ENCODE measurements at places on chromosomes 5 and 9.

GRCh38 chr5:45691656-45692055, 4.5 kb downstream of the HCN1 start:
- DNase-seq = no peak

DNA sequence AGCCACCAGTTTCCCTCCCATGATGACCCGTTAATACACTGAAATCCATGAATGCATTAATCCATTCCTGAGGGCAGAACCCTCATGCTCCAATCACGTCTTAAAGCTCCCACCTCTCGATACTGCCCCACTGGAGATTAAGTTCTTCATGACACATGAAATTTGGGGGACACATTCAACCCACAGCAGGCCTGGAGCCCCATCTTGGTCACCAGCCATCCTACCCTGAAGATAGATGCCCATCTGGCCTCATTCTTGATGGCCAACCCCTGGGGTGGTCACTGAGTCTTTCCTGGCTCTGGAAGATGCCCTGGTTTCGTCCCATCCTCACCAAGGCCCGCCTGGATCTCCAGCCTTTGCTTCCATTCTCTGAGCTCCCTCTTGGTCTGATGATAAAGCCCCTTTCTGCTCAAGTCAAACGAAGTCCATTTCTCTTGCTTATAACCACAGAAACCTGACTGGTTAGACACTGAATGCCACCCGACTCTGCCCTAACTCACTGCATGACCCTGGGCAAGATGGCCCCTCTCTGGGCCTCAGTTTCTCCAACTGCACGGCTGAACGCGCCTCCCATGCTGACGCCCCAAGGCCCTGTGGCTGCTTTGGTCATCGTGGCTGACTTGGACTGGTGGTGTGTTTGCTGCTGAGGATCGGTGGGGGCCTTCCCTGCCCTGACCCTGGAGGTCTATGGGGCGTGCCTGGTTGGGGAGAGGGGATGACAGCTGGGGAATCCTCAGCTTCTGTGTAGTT, 138.4 kb upstream of the IER5L start:
- no peak for DNase-seq

DNA sequence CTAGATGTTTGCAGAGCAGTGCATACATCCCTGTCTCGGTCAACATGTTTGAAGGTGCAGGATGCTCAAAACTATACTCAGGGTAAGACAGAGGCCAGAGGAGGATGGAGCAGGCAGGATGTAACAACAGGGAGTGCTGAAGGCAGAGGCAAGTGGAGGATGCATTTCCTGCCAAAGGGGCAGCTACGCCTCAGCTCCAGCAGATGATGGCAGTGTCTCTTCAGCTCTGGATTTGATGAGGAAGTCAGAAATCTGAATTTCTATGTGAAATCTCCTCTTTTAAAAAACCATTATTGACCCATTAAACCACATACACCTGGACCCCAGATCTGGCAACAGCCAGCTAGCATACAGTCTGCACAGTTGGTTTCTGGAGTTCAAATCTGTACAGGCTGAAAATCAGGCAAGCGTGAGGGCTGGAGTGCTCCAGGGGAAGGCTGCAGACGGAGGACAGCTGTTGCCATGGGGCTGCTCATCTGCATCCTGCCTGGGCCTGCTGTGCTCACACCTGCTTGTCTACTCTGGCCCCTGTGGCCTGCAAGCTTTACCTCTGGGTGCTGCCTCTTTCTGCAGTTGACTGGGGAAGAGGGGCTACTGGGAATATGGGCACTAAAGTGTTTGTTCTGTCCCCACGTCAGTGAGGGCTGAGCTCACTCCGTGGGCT, 152.9 kb upstream of the SLC28A3 start:
- no peak for DNase-seq

DNA sequence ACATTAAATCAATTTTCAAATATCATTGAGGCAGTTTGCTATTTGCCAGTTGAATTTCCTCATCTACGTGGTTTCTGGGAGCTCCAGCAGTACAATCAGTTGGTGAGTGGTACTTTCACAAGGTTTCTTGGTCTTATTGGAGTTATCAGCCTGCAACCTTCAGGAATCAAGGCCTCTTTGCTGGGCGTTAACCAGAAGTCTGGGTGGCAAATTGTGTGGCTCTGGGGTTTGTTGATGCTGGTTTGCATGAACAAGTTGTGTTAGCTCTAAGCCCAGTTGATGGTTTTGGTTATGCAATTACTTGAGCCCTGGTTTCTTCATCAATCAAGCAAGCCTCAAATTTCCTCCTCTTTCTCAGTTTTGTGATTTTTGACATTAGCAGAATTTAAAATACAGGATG, 152.9 kb upstream of the ANKRD55 start:
- DNase-seq = no peak

DNA sequence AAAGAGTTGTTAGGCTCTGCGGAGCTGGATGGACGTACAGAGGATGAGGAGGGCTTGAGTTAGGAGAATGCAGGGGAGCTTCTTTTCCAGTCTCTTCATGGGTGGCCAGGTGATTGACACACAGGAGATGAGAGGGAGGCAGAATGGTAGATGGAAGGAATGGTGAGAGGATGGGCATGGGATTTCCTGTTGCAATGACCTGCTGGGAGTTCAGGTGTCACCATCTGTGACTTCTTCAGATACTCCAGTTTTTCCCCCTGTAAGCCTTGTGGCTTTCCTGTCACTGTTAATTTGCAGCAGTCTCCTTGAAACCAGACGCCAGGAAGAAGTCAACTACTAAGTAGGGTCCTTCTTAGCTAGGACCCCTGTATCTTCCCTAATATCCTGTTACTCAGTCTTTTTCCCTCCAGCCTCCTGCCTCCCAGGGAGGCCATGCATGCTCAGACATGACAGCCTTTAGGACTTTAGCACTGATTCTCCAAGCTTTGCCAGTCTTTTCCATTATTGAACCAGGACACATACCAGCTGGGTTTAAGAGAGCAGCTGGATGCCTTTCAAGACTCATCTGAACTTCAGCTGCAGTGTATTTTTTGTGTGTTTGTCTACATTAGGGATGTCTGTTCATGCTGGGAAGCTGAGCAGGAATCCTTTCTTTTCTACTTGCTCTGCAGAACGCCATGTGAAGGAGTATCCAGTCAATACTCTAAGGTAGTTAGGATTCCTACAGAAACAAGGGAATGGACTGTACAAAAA, 67.2 kb upstream of the CD180 start:
- DNase-seq = no peak

- no peak for DNase-seq
Observed at GRCh38 chr9:131737426-131737825, 2.5 kb downstream of the RAPGEF1 start.

DNA sequence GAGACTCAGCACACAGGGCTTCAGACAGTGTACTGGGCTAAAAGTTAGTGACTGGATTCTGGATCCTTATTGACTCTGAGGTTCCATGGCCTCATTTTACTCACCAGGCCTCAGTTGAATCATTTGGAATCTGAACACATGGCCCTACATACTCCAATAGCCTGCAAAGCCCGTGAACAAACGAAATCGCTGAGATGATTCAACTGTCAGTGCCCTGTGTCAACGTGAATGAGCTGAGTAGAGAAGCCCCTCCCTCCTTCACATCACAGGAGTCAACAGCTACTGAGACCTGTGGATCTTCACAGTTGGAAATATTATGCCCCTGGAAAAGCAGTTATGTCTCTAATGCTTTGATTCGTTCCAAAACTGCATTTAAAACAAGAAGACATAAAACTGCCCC, 429.3 kb downstream of the GADD45G start:
- DNase-seq = no peak

- DNase-seq = no peak
Observed at GRCh38 chr5:64569858-64570257, 64.0 kb downstream of the RGS7BP start.

DNA sequence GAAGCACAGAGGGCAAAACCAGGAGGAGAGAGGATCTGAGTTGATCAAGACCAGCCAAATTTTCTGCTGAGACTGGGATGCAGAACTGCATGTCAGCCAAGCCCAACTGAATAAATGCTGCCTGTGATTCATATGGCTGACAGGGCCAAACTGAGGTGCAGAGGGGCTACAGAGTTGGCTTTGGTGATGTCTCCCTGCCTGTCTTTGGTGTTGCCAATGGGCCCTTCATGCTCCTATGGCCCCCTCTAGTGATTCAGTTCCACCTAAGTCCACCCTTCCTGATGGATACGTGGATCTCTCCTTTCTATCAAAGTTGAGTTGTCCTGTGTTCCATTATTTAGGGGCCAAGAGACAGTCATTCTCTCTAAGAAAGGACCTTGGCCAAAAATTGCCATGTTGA, 163.6 kb upstream of the TLE4 start:
- no peak for DNase-seq

Measured in stimulated activated CD8-positive, alpha-beta memory T cell treated with anti-CD3 and anti-CD28 coated beads, Interleukin-12 subunit alpha, Interleukin-12 subunit beta, amount 100 ng/mL, for 1 hour (primary cell).